ENCODE measurements at places on chromosomes 7 and 10.

- no peaks in the 10 kb centered on the region for H3K36me3 ChIP-seq
- H3K27me3 ChIP-seq = no peaks in the 10 kb centered on the region
- DNase-seq = no peak
- H3K27ac ChIP-seq = no peak overlapping the region
These were observed 133.3 kb upstream of the KIF5B start for GRCh38 chr10:32189400-32190084.

- H3K4me1 ChIP-seq = no peaks in the 10 kb centered on the region
- H3K27ac ChIP-seq = no peak overlapping the region
- no peak overlapping the region for H3K4me3 ChIP-seq
- no peaks in the 10 kb centered on the region for H3K36me3 ChIP-seq
- H3K27me3 ChIP-seq = no peaks in the 10 kb centered on the region
These were observed 69.2 kb downstream of the CPVL start for GRCh38 chr7:29077176-29077575.

DNA sequence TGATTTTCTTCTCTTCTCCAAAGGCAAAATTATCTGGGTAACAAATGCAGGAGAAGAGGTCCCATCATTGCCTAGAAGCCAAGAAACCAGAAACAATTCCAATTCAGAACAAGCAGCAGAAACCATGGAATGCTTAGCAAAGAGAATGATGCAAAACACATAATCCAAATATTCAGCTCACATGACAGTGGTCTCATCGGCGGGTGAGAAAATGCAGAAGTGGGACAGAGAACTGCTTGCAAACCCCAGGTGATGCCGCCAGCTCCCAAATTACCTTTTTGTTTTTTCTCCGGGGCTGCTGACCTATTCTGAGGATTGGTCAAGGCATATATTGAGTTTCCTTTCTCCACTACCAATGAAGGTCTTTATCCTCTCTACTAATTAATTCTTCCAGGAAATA, 99.7 kb downstream of the ZNF22 start:
- H3K27ac ChIP-seq = no peak overlapping the region
- H3K36me3 ChIP-seq = no peaks in the 10 kb centered on the region
- DNase-seq = no peak

DNA sequence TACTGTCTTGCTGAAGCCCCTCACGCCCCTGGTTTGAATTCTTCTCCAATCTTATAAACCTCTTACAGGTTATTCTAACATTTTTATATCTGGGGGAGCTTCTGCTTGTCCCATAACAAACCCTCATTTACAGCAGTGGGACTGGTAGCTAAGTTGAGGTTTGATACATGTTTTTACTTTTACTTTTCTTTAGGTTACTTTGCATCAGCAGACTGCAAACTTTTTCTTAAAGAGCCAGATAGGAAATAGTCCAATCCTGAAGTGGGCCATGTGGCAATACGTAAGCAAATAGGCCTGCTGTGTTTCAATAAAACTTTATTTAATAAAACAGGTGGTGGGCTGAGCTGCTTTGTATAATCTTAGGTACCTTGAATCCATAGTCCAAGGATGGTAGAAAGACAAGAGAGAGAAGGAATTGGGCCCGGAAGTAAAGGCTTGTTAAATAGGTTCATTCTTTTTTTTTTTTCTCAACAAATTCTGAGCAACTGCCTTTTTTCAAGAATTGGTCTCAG, 27.3 kb downstream of the RAB18 start:
- H3K27ac ChIP-seq = no peak overlapping the region
- H3K4me3 ChIP-seq = no peak overlapping the region
- DNase-seq = peak; percentile 6
- H3K4me1 ChIP-seq = peaks cover 31% of the 10 kb centered on the region

- H3K27me3 ChIP-seq = no peaks in the 10 kb centered on the region
- H3K36me3 ChIP-seq = no peaks in the 10 kb centered on the region
- no peak overlapping the region for H3K27ac ChIP-seq
- no peak for DNase-seq
These were observed 123.5 kb downstream of the C10orf105 start for GRCh38 chr10:71596127-71596526.

DNA sequence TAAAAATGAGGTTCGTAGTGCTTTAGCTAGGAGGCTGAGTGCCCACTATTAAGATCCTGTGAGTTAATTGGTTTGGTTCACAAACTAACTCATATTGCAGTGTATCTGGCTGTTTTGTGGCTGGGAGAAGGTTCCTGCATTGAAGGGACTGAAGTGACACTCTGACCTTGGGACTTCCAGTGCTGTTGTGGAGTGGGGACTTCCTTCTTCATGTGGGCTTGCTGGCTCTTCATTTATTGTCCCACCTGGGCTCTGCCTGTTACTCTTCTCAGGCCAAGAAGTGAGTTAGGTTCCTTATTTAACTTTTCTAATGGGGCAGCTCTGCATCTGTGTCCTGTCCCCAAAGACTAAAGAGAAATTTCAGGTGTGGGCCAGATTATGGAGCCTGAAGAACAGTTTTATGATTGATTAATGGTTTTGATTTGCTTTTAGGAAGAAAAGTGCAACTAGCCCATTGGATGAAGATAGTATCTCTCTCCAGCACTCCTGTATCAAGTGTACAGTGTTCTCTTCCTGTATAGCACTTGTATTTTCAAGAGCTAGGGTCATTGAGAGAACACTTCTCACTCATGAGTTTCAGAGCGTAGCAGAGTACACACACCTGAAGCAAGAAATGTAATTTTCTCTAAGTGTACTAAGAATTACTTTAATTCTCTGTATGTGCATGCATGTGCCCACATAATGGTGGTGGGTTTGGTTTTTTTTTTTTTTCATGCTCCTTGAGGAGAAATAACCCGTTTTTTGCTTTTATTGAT, 54.8 kb downstream of the AUTS2 start:
- no peaks in the 10 kb centered on the region for H3K36me3 ChIP-seq
- no peak for DNase-seq
- H3K4me1 ChIP-seq = no peaks in the 10 kb centered on the region

DNA sequence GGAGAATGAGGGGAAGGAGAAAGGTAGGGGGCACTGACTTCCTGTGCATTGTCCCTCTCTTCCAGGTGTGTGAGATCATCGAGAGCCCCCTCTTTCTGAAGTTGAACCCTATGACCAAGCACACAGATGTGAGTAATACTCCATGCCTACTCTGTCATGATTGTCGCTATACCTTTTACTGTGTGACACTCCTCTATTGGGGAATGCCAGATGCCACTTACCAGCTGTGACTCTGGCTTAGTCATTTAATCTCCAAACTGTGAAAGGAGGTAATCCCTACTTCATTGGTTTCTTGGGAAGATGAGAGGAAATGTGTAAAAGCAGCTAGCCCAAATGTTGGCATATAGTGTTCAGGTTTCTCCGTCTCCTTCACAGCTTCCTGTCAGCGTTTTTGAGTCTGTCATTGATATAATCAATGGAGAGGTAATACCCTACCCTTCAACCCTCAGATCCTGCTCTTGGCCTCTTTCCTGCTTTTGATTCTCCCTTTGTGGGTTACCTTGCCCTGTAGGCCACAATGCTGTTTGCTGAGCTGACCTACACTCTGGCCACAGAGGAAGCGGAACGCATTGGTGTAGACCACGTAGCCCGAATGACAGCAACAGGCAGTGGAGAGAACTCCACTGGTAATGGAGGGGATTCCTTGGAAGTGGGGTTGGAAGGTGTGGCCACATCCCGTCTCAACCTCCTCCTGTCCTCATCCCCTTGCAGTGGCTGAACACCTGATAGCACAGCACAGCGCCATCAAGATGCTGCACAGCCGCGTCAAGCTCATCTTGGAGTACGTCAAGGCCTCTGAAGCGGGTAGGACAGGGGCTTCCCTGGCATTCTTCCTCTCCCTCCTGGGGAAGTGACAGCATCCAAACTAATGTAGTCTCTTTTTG, 2.0 kb downstream of the COPS6 start:
- H3K4me3 ChIP-seq = no peak overlapping the region
- H3K27me3 ChIP-seq = no peaks in the 10 kb centered on the region
- H3K36me3 ChIP-seq = peaks cover 56% of the 10 kb centered on the region
- peaks cover 16% of the 10 kb centered on the region for H3K4me1 ChIP-seq
- no peak for DNase-seq

DNA sequence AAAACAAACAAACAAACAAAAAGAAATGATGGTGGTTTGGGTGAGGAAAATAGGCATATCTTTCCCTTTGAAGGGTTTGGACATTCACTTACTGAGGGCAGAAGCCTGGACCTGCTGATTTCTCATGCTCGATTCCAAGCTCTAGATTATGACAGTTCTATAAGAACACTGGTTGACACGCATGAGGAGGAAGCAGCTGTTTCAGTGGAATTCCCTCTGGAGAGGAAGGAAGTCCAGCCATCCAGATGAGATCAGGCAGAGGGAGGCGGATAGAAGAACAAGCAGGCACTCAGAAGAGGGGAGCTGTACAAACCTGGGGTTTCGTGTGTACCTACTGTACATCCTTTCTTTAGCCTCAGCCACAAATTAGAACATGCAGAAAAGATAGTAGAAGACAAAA, 691.9 kb downstream of the INHBA start:
- H3K4me1 ChIP-seq = no peaks in the 10 kb centered on the region
- no peak for DNase-seq
- no peaks in the 10 kb centered on the region for H3K27me3 ChIP-seq
- no peak overlapping the region for H3K4me3 ChIP-seq
- no peaks in the 10 kb centered on the region for H3K36me3 ChIP-seq
- no peak overlapping the region for H3K27ac ChIP-seq

DNA sequence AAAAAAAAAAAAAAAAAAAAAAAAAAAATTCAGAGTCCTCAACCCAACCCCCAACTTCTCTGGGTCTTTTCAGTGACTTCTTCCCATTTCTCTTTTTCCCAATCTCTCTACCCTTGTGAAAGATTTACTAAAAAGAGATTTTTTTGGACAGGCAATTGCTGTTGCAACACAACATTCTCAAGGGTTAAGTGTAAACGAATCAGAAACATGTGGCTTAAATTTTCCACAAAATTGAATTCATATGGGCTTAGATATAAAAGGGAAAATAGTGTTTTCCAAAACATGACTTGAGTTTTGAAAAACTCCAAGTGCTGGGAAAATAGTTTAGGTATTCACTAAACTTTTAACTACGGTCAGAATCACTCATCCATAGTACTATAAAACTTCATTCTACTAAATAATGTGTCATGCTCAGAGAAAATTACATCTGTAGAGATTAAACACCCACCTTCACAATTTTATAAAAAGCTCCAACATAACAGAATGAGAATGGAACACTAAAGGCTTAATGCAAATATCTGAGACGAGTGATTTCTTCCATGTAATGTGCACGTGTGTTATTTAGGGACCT, 643.1 kb downstream of the PARD3 start:
- H3K36me3 ChIP-seq = no peaks in the 10 kb centered on the region
- H3K27me3 ChIP-seq = no peaks in the 10 kb centered on the region
- H3K4me1 ChIP-seq = no peaks in the 10 kb centered on the region
- no peak for DNase-seq
- H3K27ac ChIP-seq = no peak overlapping the region

DNA sequence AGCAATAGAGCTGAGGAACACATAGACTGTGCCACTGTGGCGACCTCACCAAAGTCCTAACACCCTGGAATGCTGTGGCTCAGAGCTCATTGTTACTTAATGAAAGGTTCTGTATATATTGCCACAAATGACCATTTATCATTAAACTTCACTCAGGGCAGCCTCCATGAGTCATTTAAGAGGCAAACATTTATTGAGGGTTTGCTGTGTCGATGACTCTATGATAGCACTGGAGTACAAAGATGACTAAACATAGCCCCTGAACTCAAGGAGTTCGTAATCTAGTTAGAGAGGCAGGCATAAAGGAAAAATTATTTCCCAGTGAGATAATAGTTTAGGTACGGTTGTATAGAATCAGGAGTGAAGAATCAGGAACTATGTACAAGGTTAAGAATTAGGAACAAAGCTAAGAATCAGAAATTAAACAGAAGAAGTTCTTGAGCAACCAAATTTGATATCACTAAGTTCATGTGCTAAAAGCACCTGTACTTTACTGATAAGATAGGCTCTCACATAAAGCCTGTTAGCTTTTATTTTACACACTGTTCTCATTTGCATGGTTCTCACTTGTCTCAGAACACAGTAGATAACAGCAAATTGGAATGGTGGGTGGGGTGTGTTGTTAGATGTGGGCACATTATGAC, 7.9 kb downstream of the ENTPD7 start:
- no peak overlapping the region for H3K4me3 ChIP-seq
- no peaks in the 10 kb centered on the region for H3K36me3 ChIP-seq
- H3K27me3 ChIP-seq = no peaks in the 10 kb centered on the region
- DNase-seq = no peak

- H3K36me3 ChIP-seq = peaks cover 66% of the 10 kb centered on the region
- no peak overlapping the region for H3K4me3 ChIP-seq
- H3K27me3 ChIP-seq = no peaks in the 10 kb centered on the region
- no peaks in the 10 kb centered on the region for H3K4me1 ChIP-seq
- H3K27ac ChIP-seq = no peak overlapping the region
These were observed 14.9 kb downstream of the PFKFB3 start for GRCh38 chr10:6217611-6218010.
